T-helper 17 cell (primary cell): ENCODE measurements at places on chromosomes 6 and 20.

GRCh38 chr20:18802012-18802634 lies 11.5 kb upstream of the SCP2D1 start:
- no peak for DNase-seq

DNA sequence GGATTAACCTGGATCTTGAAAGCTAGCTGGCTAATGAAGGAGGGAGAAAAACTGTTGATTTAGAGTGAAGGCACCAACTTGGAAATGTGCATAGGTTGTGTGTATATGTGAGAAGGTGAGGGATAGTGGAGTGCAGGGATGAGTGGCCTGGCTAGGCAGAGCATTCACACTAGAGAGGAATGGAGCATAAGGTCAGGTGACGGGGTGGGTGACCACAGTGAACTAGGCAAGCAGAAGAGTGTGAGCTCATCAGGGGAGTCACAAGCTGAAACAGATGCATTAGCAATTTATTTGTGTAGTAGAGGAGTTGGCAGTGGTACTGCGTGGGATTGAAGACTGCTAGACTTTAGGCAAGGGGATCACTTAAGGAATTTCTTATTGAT lies 10.5 kb downstream of the ANKRD66 start:
- DNase-seq = no peak

DNA sequence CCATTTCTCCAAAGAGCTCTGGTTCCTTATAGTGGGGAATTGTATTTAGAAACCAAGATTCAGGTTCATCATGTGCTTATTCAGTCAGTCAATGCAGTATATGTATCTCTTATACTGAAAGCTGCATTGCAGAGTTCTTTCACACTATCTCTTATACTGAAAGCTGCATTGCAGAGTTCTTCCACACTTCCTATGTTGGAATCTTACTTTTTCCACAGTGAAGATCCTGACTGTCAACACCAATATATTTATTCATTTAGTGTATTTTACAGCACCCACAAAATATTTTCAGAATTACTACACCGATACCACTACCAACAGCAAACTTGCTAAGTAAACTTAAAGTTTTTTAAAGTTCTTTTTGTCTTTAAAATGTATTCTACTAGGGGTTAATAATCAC lies 349.3 kb upstream of the MMS22L start:
- DNase-seq = no peak

GRCh38 chr6:30997301-30997700 lies 13.0 kb upstream of the MUC22 start:
- DNase-seq = no peak

DNA sequence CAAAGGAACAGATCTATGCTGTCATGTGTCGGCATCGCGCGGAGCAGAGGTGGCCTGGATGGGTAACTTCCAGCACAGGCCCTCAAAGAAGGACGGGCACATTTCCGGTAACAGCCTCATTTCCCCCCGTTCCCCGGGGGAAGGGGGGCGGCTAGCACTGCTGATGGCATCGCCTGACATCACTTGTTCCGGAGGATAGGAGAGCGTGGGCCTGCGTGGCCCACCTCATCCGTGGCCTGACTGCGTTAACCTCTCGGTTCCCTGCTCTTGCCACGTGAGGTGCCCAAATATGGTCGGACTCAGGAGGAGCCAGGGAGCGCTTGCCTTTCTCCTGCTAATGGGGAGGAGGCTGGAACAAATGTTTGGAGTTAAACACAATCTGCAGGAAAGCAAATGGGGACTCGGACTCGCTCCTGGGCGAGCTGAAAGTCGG lies at the start of gene AKAP12:
AKAP12 (plus strand) TSS at position 365 of the 433 bp plus-strand sequence. CDS start 596 bp downstream, outside the sequence.
- no peak for DNase-seq

DNA sequence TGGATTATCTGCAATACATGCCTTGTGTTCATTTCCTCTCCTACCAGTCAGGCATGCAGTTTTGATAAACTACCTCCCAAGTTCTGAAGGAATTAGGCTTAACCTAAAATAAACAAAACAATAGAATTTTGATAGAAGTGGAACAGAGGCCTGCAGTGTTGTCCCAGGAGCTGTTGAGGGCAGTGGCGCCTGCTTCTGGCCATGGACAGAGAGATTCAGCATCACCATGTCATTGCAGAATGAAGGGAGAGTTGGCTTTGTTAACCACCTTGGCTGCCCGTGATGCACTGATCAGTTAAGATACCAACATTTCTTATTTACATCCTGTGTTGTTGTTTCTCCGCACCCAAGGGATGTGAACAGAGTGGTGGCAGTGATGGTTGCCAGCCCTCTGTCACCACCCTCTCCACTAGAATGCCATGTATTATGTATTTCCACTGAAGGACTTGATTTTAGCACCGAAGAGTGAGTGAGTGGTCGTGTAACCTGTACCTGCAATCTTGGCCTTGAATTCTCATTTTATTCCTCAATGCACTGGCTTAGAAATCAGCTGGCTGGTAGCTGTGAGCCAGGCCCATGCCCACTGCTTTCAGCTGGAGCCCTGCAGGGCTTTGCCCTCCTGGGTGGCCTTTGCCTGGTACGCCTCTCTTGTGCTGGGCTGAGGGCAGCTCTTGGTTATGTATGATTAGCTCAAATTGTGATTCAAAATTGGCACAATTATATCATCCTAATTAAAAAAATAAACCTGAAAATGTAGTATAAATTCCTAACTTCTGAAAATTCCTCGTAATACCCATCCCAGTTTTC lies 56.5 kb downstream of the SHLD1 start:
- no peak for DNase-seq

DNA sequence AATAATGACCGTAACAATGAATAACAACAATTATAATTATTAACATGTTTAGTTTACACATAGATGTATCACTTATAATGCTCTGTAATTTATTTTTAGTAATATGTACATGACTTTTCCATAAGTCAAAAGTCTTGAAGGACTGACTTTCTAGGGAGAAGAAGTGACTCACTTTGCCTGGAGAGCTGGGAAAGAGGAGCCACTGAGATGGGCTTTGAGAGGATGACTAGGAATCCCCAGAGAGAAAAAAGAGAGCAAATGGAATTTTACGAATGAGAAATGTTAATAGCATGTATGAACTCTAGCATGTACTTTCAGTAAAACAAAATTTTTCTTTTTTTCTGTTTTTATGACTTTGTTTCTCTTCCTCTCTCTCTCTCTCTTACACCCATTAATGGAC lies 67.8 kb upstream of the RALY start:
- DNase-seq = no peak

GRCh38 chr6:34970488-34970887 lies 81.4 kb downstream of the ANKS1A start:
- DNase-seq = no peak

GRCh38 chr6:27138406-27138805 lies 109.1 kb upstream of the PRSS16 start:
- no peak for DNase-seq

- no peak for DNase-seq
Measured at GRCh38 chr6:20409427-20409971, 7.8 kb downstream of the E2F3 start.

- no peak for DNase-seq
Measured at GRCh38 chr20:59340201-59340885, 39.9 kb downstream of the EDN3 start.

DNA sequence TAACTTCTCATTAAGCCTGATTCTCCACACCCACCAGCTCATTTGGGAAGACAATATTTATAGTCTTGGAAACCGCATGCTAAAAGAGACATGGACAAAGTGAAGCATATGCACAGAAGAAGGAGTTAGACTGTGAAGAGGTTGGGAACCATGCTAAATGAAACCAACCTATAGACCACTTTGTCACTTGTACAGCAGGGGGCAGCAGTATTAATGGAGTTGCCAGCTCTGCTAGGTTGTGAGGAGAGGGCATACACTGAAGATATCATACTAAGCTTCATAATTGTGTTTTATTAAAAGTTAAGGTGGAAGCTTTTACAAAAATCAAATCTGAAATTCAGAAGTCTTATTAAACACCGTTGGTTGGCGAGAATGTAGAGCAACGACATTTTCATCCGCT lies 38.3 kb upstream of the HMGCLL1 start:
- DNase-seq = no peak

GRCh38 chr20:38973107-38973506 lies 11.0 kb downstream of the DHX35 start:
- DNase-seq = no peak

DNA sequence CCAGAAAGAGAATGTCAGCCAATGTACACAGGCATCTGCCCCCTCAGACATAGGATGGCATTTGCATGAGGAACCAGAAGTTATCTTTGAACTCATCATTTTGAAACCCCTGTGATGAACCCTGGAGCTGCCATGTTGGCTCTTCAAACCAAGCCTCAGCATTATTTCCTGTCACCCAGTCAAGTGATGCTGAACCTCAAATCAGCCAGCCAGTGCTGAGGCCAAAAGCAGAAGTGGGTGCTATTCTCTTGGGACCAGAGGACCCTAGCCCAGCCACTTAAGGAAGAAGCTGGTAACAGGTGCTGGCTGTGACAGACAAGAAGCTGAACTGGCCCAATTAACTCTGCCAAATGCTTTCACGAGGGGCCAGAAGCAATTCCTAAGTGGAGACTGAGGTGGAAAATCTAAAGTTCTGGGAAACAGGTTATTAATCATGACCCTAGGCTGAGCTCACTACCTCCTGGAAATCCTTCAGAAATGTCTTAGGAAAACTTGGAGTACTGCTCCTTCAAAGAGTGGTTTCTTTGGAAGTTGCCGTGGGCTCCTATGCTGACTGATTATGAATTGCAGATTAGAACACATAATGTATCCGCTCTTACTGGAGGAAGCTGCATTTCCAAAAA lies 4.0 kb downstream of the PKIG start:
- no peak for DNase-seq

DNA sequence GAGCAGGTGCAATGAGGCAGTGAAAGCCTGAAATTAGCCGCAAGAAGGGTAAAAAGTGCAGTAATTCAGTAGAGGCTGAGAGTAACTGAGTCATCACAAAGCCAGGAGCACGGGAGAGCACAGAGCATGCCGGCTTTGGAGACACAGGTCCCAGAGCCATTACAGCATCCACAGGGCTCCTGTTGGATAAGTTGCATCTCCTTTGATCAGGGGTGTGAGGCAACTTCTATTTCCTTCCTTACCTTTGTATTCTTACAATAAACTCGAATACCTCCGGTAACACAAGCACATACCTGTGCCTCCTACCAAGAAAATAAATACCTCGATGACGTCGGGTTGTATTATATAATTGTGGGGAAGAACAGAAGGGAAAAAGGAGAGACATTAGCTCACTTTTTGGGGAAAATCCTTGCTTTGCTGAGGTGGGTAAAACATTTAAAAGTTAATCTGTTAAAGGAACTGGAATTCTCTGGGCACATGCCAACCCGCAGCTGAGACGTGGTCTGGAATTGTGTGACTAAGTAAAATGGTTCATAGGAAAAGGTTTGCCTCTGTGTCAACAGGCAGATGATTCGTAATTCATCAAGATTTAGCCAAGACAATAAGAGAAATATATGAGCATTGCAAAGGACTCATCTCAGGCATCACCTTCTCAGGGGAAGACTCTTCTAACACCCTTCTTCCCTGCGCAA lies 360.7 kb upstream of the ZFP64 start:
- DNase-seq = no peak

GRCh38 chr6:51350308-51350904 lies 531.7 kb downstream of the TFAP2B start:
- no peak for DNase-seq

- DNase-seq = no peak
Measured at GRCh38 chr6:88650029-88650619, 313.3 kb downstream of the RNGTT start.

GRCh38 chr6:43974643-43975230 lies 152.5 kb downstream of the MRPL14 start:
- DNase-seq = no peak

GRCh38 chr6:56380476-56380875 lies 133.1 kb upstream of the COL21A1 start:
- DNase-seq = no peak

DNA sequence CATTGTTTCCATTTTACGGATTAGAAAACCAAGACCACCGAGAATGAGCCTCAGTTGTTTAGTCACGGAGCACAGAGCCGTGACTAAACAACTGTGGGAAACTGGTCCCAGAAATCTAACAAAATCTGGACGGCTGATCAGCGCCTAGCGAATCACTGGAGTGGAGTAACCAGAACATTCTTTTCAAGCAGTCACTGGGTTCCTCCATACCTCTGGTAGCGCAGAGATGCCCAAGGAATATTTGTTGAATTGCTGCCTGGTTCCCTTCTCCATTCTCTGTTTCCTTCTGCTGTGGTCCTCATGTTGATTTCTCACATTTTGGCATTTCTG lies 62.0 kb downstream of the GPX5 start:
- no peak for DNase-seq

GRCh38 chr6:7006515-7007191 lies 101.1 kb upstream of the RREB1 start:
- DNase-seq = no peak

- no peak for DNase-seq
Measured at GRCh38 chr6:87846434-87846833, 144.4 kb upstream of the AKIRIN2 start.

DNA sequence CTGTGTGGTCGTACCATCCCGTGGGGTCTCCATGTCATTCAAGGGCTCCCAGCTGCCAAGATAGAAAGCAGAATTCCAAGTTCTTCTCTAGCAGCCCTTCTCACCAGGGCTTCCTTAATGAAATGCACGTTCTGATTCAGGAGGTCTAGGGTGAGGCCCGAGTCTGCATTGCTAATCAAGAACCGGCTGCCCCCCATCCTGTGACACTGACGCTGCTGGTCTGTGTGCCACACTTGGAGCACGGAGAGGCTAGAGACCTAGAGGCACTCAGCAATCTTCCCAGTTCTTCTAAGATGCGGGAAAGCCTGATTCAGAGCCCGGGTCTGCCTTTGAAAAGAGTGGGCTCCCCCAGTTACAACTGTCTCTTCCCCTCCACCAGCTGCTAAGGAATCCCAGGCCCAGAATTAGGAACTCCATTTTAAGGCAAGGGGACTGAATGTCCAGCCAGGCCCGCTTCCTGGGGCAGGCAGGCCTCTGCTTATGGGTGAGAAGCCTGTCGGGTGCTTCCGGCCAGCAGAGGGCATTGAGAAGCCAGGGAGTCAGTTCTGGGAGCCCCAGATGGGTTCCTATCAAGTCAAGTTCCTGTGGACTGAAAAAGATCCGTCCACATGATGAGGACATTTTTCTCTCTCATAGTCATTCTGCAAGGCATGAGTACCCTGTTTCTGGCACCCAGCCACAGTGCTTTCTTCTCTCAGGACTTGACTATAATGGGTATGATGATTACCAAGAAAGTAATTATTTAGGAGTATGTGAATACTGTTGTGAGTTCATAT lies 69.8 kb upstream of the RIN2 start:
- DNase-seq = no peak
